ENCODE measurements at places on chromosomes 4 and X.

GRCh38 chr4:189002475-189002874, 863.2 kb downstream of the TRIML1 start:
- DNase-seq: no peak

- no peak for DNase-seq
Observed at GRCh38 chr4:182914357-182914756, 2.8 kb downstream of the DCTD start.

DNA sequence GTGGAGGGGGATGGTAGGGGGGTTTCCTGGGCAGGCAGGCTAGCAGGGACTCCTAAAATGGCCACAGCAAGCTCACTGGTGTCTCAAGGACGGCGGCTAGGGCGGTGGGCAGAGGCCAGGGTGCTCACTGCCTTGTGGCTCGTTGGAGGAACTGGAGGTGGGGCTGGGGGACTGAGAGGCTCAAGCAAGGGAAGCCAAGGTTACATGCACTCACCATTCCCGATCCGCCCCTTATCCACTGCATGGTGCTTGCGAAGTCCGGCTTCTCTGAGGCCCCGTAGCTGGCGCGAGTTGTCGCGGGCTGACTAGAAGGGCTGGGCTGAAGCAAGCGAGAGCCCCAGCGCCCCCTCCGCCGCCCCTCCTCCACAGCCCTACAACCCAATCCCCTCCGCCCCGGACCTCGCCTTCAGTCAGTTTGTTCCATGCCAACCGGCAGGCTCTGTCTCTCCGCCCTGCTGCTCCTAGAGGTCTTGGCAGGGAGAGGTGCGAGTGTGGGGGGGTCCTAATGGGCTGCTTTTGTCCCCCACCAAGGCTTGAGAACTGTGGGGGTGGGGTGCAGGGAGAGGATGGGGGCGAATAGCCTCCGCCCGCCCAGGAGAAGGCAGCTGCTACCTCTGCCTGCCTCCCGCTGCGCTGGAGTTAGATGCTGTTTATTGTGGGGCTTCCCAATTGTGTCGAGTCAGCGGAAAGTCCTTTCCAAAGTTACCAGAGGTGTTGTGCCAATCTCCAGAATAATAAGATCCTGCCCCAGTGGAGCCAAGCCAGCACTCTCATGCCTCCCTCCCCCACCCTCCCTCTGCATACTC, at the start of gene ARHGEF9:
ARHGEF9 (minus strand) TSS at position 313 of the 806 bp plus-strand sequence; CDS start at position 244, 69 bp downstream.
- peak; percentile 37 for DNase-seq

DNA sequence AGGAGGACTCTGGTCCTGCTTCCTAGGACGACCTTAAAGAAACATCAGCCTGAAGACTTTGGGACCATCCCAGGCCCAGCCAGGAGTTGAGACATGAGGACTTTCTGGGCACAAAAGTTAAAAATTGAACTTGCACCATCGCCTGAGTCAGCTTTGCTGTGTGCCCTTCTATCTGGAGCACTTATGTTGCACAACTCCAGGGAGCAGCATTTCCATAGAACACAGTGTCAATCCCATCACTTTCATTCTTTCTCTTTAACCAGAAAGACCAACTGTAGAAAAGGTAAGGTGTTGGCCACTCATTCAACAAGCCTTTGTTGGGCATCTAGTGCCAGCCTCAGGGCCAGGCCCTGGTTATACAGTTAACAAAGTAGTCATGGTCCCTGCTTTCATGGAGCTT, 8.6 kb upstream of the CLDN24 start:
- DNase-seq: no peak

DNA sequence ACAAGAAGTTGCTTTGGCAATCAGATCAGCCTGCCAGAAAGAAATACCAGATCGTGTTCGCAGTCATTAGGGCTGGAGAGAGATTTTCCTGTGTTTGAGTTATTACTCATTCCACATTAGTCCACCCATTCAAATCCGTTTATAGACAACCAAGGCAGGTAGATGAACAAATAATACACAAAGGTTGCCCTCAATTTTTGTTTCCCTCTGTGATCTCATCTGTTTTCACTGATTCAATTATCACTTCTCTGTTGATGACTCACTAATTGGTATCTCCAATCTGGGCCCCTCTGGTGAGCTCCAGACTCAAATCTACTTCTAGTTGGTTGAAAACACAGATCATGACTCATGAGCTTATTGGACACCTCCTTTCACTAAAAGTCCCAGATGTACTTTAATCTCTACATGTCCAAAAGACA, 54.5 kb downstream of the CHM start:
- DNase-seq: no peak

DNA sequence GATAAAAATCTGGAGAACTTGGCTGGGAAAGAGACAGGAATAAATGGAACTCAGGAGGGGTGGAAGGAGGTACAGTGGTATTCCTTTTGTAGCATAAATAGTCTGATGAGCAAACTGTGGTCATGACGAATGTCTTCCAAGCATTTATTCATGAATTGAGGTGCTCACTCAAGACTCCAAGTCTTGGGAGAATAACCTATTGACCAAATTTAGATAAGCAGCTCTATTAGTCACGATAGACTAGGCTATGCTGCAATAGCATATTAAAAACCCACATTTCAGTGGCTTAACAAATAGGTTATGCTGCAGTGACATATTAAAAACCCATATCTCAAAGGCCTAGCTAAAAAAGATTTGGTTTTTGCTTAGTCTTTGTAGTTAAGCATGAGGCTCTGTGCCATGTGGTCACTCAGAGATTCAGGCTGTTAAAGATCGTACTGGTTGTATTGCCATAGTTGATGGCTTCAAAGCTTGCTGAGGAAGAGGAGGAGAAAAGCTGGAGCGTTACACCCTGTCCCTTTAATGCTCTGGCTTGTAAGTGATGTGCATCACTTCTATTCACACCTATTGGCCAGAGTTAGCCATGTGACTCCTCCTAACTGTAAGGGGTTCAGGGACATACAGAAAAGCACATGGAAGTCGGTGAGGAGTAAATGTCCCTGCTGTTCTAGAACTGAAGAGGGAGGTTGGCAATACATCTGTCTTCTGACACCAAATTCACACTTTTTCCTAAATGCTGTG, 24.5 kb upstream of the CCDC149 start:
- no peak for DNase-seq

DNA sequence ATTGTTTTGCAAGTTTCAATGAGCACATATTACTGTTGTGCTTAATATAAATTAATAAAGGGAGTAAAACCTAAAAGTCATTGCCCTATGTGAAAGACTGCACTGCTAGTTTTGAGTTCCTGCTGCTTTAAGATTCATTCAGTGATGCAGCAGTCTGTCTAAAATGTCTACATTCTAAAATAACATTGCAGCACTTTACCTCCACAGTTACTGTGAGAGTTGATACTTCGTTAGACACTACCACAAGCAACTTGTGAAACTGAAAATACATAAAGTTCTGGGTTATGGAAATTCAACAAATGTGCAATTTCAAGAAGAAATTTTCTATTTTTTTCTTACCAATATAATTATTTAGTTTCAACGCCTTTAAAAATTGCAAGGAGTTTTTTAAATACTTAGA, 1175.2 kb upstream of the DIAPH2 start:
- DNase-seq: no peak

GRCh38 chr4:7513671-7514070, 78.9 kb upstream of the PSAPL1 start:
- no peak for DNase-seq

DNA sequence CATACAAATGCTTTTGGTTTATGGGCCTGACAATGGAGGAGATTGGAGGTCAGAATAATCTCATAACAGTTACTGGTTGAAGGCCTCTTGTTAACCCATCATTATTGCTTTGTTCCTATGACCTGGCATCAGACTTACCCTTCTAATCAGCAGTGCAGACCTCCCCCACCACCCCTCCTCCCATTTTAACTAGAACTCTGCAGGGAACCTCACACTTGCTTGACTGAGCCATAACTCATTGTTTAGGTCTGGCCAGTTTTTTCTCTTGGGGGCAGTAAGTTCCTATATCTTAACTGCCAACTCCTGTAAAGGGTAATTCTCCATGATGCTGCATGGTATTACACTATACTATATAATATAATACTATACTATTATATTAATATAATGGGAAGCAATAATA, 609.3 kb downstream of the IL1RAPL1 start:
- no peak for DNase-seq

GRCh38 chr4:96134806-96135205, 294.9 kb downstream of the PDHA2 start:
- DNase-seq: no peak

DNA sequence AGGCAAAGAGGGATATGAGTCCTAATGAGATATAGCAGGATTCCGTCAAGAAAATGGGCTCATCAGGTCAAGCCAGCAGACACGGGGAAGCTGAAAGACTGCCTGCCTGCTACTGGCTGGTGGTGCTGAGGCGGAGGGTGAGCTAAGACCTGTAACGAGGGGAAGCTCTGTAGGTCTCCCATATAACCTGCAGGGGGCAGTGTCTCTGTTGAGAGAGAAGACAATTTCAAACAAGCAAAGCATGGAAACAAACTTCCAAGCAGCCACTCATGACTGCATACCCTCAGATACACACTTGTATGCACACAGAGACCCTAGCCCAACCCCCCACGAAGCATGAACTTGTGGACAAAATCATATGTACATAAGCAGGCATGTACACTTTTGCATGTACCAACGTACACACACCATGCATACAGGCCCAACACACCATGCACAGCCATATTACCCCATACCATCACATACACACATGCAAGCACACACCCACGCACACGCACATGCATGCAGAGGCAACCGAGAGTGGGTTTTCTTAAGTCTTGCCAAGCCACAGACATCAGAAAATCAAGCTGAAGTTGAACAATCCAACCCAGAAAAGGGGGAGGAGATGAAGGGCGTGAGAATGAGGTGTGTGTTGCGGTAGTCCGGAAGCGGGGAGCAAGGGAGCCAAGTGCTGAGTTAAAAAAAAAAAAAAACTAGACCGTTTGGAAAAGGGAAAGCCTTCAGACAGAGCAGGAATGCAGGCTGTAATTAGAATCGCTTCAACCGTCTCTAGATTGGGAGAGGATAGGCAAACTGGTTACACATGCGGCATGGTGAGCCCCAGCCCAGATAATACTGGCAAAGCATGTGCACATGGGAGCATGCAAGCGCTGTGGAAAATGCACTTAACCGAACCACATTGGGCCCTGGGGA, 71.0 kb downstream of the PJA1 start:
- DNase-seq: peak; percentile 32

- DNase-seq: no peak
Observed at GRCh38 chr4:2183394-2183793, 58.5 kb downstream of the HAUS3 start.

DNA sequence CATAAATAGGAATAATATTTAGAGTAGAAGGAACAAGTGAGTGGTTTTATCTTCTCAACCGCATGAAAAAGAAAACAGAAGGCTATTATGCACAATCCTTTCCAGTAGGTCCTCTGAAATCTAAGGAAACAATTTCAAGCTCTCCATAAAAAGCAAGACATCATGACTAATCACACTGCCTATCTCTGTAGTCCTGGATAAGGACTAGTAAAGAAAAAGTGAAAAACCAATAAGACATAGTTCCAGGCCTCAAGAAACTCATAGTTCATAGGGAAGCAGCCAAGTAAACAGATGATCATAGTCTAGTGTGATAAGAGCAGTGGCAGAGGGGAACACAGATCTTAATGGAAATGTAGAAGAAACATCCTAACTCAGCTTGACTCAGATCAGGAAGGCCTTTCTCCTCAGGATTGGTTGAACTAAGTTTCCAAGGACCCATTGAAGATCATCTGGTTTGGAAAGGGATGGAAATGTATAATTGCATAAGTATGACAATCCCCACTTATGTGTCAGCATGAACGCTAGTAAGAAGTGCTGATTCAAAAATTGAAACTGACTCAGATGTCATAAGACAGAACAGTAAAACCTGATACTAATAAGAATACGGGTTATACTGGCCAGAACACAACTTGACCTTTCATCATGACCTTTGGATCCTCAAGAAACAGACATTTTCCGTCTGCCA, 155.3 kb downstream of the GRIA3 start:
- no peak for DNase-seq

DNA sequence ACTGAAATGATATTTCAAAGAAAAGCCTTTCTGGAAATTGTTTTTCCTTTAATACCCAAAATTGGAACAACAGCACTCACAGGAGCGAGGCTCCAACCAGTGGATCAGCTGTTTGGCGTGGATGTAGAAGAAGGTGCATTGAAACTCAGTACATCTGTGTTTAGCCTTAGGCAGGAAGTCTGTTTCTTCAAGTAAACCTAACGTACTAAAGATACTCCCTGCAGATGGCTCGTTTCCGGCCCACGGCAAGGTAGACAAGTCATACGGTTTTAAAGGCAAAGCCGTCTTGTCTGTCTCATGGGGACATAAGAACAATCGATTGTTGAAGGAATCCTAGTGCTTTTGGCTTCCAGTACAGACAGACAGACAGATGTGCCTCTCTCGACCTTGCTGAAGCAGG, 50.0 kb upstream of the CLCN4 start:
- no peak for DNase-seq

GRCh38 chr4:81845761-81846160, 374.1 kb upstream of the RASGEF1B start:
- no peak for DNase-seq

DNA sequence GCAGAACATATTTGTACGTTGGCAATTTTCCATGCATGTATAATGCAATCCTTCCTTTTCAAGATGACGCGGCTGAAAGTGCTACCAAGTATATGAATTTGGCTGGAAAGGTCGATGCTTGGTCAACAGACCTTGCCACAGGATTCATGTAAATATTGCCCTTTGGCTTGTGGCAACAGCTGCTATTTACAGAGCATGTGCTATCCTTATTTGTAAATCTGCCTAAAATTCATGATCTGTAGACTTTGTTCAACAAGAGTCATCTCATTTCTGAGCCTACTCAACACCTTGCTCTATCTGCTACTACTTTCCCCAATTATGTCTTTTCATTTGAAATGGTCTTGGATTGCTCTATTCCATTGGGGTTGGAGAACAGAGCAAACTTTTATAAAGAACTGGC, 1.9 kb upstream of the SMARCA1 start:
- DNase-seq: no peak

GRCh38 chr4:177485528-177485927, 43.3 kb upstream of the AGA start:
- DNase-seq: no peak

- DNase-seq: no peak
Observed at GRCh38 chrX:148572337-148572736, 71.9 kb downstream of the AFF2 start.

DNA sequence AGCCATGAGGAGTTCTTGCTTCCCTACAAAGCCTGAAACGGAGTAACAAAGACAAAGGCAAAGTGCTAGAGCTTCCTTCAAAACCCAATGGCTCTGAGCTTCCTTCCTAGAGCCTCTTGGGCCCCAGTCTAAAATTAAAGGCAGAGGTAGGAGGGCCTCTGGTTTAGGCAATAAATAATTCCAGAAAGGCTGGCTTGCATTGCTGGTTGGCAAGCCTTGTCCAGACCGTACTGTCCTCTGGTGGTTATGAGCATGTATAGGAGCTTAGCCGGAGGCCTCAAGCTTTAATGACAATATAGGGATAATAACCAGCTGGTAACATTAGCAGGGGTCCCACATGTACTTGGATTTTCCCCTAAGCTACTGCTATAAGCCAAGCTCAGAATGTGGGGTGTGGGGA, 237.3 kb downstream of the AR start:
- no peak for DNase-seq

- no peak for DNase-seq
Observed at GRCh38 chr4:112402098-112402497, 104.9 kb downstream of the ALPK1 start.

- no peak for DNase-seq
Observed at GRCh38 chr4:161448550-161449180, 715.1 kb downstream of the FSTL5 start.

- DNase-seq: no peak
Observed at GRCh38 chrX:132071254-132071653, 48.2 kb downstream of the STK26 start.

Measured in SK-N-DZ (cell line).